ENCODE measurements at places on chromosomes 11 and 22.
A peak's percentile ranks its signal among the peaks of the same experiment; 100 is the strongest.

GRCh38 chr11:74388678-74389327 is 9.4 kb downstream of the PGM2L1 start:
- peak; percentile 71 for DNase-seq

GRCh38 chr22:50151571-50152537 is 18.7 kb upstream of the PANX2 start:
- DNase-seq: no peak

DNA sequence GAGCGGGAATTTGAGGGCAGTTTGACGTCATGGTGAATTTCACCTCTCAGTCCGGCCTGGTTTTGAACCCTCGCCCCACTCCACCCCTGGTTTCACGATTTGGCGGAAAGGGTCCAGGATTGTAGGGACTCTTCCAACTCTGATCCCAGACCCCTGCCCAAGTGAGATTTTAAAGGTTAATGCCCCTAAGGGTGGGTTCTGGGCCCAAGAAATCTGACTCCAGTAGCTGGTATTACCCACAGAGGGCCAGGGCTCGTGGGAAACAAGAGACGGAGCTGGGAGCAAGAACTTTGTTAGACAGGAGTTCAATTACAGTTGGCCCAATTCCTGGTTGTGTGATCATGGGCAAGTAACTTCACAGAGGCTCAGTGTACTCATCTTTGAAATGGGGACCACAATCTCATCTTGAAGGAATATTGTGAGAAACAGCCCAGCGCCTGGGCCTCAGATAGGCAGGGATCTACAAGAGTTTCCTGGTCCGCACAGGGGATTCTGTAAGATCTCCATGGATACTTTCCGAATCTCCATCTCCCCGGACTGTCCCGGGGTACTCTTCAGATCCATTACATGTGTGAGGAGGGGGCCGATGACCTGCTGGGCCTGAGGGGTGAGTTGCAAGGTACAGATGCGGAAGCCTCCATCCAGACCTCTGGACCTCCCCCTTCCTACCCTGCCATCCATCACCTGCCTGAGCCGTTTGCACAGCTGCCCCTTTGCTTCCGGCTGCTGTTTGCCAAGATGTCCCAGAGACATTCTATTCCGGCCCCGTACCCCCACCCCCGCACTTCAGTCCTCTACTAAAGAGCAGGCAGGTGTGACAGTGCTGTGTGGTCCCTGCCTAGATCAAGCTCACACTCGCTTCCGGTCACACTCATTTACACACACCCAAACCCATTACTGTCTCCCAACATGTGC is 687 bp upstream of the CALCA start:
- no peak for DNase-seq

- no peak for DNase-seq
Measured at GRCh38 chr11:111370902-111371578, 8.0 kb downstream of the POU2AF1 start.

DNA sequence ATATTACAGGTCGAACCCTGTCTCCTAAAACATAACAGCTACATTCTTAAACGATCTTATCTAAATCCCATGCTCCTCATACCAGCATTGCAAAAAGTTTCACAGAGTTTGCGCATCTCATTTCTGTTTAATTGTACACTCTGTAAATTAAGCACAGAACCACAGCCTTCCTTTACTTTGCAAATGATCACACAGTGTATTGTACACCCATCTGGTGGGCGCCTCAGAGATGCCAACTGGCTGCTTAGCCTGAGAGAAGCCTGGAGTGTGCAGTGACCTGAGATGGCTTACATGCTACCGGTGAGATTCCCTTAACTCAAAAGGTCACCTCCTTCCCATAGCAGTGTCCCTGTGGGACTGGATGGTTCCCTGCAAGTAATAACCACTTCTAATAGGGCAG is 1077.3 kb downstream of the OPCML start:
- DNase-seq: no peak

GRCh38 chr11:1281326-1281973 is 28.0 kb downstream of the TOLLIP start:
- DNase-seq: no peak

DNA sequence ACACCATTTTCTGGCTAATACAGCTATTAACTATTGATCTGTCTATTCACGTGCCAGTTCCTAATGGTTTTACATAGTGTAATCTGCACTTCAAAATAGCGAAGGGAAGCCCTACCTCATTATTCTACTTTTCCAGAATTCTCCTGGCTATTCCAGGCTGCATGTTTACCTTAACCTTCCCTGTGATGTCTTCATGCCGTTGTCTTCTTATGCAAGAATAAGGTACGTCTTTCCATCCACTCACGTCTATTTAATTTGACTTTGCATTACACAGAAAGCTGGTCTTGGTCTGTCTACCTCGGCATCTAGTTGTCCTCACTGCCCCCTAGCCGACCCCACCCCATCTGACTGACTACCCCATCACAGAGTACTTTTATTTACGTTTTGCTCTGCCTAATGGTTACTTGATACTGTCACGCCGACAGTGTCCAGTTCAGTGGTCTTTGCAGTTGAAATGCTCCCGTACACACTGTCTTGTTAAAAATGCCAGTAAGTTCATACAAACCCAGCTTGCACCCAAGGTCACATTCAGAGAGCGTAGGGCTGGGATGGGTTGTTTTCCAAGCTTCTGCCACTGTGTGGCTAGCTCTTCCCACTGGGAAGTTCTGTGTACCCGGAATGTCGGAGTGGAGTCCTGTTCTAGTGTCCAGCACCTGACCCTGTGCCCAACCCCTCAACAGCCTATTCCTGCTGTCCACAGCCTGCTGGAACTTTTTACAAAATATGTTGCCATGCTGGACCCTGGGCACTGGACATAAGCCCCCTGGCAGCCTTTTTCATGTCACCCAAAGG is 15.0 kb downstream of the NEAT1 start:
- DNase-seq: no peak

- DNase-seq: no peak
Measured at GRCh38 chr22:46026899-46027210, 49.9 kb upstream of the WNT7B start.

DNA sequence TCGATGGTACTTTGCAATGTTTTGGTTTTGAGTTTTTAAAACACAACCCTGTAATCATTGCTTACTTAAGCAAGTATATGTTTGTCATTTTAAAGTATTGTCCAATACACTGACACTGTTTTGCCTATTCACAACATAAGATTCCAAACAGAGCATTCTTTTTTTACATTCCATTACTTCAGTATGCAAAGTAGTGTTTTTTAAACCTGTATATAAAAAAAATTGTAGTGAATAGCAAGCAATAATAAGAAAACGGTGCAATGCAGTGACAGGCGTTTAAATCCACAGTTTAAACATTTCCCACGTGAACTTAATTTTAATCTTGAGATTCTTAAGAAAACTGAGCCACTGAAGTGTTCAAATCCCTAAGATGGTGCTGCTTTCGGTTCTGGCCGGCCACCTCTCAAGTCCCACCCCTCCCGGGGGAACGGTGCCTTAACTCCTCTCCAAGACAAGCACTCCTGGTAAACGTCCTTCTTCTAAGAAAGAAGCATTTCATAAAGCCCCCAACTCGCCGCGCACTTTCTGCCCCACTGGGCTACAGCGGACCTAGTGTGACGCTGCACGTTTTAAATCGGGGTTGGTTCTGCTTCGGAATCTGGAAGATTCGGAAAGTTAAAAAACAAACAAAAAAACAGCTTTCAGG is 2.9 kb downstream of the PGR start:
- no peak for DNase-seq

GRCh38 chr22:44658311-44658953 is 43.6 kb upstream of the PRR5 start:
- no peak for DNase-seq

GRCh38 chr22:29788339-29789279 is 21.4 kb downstream of the UQCR10 start:
- DNase-seq: no peak

DNA sequence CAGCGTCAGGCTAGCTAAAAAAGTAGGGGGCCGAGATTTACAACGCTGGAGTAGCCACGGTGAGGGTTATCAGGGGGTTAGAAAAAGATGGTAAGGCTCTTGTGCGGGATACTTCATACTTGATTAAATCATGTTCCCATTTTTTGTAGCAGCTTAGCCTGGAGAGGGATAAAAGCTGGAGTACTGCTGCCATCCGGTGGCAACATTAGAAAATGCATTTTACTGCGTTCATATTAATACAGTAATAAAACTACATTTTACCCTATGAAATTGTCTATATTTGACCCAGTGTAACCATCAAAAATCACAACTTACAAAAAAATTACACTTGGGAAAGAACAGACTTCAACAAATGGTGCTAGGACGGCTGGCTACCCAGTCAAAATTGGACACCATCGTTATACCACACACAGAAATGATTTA is 17.3 kb downstream of the RPUSD4 start:
- DNase-seq: no peak

DNA sequence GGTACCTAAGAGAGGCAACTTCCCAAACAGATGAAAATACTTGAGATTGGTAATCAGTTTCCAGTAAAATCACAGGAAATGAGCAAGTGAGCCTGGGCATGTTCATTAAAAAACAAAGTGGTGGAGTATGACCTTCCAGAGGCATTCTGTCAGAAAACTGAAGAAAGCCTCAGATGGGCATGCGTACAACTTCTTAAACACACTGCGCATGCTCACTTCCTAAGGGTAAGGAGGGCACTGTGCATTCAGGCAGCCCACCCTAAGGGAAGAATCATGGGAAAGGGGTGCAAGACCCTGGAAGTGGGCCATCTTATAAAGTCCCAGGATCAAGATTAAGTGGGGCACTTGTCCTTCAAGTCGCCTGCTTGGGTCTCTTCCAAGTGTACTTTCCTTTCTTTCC is 4.0 kb downstream of the OR52K2 start:
- no peak for DNase-seq

GRCh38 chr22:37514526-37515051 is 4.6 kb downstream of the CARD10 start:
- no peak for DNase-seq

- no peak for DNase-seq
Measured at GRCh38 chr11:18491924-18492323, 34.8 kb downstream of the TSG101 start.

GRCh38 chr11:65787649-65788622 is 1.1 kb downstream of the OVOL1 start:
- DNase-seq: no peak

DNA sequence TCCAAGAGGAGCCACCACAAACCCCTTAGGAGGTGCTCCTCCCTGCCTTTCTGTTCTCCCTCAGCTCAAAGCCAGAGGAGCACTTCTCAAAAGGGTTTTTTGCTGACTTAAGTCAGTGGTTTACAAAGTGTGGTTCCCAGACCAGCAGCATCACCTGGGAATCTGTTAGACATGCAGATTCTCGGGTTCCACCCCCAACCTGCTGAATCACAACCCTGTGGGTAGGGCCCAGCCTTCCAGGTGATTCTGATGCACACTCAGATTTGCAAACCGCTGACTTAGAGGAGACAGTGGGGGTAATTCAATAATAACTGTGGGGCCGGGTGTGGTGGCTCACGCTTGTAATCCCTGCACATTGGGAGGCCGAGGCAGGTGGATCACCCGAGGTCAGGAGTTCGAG is 22.8 kb downstream of the CREB3L1 start:
- no peak for DNase-seq

DNA sequence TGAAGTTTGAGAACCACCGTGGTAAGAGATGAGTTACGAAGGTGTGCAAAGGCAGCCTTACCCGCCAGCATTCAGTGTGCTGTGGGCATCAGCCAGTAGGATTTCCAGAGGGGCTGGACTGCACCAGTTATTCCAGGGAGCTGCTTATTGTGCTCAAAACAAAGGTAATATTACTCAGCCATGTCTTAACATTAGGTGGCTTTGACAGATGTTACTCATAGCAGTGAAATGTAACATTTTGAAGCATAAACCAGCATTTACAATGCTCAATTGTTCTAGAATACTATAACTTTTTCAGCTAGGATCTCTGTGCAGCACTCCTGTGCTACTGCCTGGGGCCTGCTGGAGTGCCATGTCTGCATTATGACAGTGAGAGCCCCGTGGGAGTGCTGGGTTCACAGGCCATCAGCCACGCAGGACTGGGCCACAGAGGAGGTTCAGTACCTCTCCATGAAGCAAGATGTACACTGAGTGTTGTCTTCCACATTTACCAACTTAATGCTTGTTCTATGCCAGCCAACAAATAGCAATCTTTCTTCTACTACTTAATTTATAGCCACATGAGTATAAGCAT is 238.1 kb downstream of the CADM1 start:
- no peak for DNase-seq

- no peak for DNase-seq
Measured at GRCh38 chr11:59208956-59209355, 3.8 kb downstream of the MPEG1 start.

DNA sequence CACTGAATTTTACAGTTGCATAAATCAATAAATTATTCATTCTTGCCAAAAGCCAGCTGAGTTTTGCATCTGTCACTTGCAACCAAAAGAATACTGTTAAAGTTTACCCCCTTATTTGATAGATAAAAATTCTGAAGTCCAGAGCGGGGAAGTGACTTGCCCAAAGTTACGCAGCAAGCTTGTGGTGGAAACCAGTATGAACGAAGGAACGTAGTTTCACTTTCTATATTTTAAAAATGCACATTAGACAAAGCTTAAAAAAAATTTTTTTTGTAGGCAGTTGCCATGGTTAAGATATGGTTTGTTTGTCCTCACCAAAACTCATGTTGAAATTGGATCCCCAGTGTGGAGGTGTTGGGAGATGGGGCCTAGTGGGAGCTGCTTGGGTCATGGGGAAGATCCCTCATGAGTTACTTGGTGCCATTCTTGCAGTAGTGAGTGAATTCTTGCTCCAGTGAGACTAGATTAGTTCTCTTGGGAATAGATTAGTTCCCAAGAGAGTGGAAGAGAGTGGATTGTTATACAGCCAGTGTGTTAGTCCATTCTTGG is 46.3 kb upstream of the SEZ6L start:
- DNase-seq: no peak

- DNase-seq: no peak
Measured at GRCh38 chr22:49751966-49752597, 75.6 kb downstream of the BRD1 start.

DNA sequence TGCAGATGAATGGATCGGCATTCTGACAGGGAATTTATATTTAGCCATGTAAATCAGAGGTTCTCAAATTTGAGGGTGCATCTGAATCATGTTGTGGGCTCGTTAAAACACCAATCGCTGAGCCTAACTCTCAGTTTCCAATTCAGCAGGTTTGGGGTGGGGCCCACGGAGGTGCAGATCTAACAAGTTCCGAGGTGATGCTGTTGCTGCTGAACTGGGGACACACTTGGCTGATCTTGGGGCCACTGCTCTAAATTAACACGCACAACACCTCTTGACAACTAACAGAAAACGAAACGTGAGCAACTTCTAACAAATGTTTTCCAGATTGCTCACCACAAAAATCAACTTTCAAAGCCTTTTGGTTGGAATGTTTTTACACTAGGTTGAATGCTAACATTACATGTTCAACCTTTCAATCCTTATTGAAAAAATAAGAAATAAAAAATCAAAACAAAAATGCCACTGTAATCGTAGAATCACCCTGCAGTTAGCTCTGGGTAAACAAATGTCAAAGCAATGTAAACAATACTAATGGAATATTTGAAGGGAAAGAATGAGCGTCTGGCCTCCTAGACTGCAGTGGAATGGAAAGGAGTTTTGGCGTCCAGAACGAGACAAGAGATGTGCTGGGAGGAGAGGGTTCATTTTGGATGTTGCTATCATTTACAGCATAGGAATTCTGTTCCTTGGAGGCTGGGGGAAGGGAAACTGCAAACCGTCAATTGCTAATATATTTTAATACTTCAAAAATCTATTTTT is 68.3 kb upstream of the SLC6A5 start:
- no peak for DNase-seq
